Right cardiac atrium (tissue), 5 donors: ENCODE measurements at places on chromosomes 1 and 21. TPM values are rescaled to one million over a fixed set of nuclear protein-coding genes. Genes with fewer than 3 reads are reported as not detected.

PRKCZ gene
- 21.2 TPM for polyA plus RNA-seq

CHAF1B gene
- polyA plus RNA-seq: 0.61 TPM

RGS7 gene
- 0.02 TPM for polyA plus RNA-seq

LIN28A gene
- not detected for polyA plus RNA-seq

OR2T29 gene
- polyA plus RNA-seq: not detected

GBP6 gene
- 0.05 TPM for polyA plus RNA-seq

OR2L8 gene
- polyA plus RNA-seq: not detected

DNA sequence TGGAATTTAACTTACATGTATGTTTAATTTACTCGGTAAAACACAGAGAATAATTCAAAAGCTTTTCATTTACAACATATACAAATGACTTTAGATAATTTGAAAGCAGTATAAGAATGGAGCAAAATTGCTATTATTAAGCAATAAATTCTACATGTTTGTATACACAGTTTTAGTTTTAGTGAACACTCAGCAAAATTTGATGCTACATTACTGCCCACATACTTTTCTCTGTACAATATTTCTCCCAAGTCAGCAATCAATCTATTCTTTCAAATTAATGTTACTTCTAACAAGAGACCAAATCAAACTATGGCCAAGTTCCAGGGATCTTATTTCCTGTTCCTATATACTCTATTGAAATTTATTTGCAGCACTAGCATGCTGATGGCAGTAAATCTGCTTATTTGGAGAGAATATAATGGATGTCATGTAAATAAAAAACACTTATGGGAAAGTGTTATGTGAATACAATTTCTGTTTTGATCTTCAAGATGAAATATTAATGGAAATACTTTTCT, 82.6 kb upstream of the BRINP3 start:
- DNase-seq: no peak

DNA sequence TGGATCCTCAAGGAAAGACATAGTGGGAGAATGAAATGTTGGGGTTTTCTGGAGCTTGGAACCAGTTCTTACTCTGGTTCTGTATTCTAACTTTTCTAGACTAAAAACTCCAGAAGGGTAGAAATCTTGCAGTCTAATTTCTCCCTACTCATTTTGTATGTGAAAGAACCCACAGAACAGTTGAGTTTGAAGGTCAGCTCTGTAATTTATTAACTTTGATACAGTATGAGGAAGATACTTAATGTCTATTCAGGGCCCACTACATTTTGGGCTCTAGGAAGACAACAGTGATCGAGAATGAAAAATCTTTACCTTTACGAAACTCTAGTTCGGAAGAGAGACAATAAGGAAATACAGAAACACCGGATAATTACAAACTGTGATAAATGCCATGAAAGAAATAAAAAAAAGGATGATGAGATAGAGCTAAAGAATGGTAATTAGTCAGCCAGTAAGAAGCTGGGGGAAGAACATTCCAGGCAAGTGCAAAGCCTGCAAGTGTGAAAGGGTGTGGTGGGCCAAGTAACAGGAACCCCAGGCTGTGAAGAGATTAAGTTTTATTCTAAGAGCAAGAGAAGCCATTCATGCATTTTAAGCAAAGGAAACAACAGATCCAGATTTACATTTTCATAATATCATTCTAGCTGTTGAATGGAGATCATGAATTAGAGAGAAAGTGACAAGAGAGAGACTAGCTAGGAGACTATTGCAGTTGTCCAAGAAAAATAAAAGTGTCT, 159.9 kb upstream of the HMCN1 start:
- no peak for DNase-seq

DNA sequence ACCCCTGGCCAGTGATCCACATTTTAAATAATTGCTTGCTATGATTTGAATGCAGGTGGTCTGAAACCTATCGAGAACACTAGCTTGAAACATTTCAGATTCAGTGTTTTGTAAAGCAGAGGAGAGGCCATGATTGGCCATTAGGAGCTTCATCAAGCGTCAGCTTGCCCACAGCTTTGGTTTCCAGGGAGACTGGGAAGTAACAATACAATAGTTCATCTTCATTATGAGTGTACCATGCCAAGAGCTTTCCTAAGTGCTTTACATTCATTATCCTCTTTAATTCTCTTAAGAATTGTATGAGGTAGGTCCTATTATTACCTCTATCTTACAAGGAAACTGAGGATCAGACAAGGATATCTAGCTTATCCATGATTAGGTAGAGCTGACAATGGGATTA, 27.7 kb upstream of the ATP5PO start:
- DNase-seq: no peak

GRCh38 chr21:45372732-45373355, 32.1 kb upstream of the COL18A1 start:
- DNase-seq: no peak

- DNase-seq: no peak
Observed at GRCh38 chr1:236774926-236775325, 20.2 kb upstream of the MTR start.

DNA sequence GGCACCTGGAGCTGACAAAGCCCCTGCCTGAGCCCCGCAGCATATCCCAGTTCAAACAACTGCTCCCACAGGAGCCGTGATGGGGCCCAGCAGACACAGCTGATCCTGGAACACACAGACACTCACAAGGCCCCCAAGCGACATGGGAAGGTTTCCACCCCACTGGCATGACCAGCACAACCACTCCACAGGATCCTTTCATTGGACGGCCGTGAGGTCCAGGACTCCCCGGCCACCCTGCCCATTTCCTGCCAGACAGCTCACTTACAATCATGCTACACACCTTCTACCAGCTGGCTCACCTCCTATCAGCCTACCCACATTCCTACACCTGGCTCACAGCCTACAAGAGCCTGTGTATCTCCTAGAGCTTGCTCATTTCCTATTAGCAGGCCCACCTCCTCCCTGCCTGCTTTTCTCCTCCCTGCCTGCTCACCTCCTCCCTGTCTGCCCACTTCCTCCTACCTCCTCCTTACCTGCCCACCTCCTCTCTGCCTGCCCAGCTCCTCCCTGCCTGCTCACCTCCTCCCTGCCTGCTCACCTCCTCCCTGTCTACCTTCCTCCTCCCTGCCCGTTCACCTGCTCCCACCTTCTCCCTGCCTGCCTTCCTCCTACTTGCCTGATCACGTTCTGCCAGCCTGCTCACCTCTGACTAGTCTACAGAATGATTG, 73.9 kb downstream of the MATN1 start:
- no peak for DNase-seq

GRCh38 chr21:39675993-39676661, 63.4 kb downstream of the B3GALT5 start:
- DNase-seq: no peak

DNA sequence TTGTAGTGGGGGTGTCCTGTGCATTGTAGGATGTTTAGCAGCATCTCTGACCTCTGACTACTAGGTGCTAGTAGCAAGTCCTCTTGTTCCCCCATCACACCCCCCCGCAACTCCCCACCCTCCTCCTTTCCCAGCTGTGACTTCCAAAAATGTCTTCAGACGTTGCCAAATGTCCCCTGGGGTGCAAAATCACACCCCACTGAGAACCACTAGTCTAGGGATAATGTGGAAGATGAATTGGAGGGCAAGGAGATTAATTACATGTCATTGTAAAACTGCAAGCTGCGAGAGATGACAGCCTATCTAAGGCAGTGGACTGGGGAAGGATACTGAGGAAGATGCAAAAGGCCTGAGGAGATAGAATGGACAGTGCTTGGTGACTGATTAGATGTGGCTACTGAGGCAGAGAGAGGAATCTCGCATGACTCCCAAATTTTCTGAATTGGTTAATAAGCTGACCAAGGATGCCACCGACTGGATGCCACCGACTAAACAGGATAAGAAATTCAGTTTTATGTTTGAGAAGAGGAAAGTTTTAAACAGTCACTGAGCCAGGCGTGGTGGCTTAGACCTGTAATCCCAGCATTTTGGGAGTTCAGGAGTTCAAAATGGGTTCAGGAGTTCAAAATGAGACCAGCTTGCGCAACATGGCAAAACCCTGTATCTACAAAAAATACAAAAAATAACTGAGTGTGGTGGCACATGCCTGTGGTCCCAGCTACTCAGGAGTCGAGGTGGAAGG, 3.1 kb upstream of the JAK1 start:
- no peak for DNase-seq

DNA sequence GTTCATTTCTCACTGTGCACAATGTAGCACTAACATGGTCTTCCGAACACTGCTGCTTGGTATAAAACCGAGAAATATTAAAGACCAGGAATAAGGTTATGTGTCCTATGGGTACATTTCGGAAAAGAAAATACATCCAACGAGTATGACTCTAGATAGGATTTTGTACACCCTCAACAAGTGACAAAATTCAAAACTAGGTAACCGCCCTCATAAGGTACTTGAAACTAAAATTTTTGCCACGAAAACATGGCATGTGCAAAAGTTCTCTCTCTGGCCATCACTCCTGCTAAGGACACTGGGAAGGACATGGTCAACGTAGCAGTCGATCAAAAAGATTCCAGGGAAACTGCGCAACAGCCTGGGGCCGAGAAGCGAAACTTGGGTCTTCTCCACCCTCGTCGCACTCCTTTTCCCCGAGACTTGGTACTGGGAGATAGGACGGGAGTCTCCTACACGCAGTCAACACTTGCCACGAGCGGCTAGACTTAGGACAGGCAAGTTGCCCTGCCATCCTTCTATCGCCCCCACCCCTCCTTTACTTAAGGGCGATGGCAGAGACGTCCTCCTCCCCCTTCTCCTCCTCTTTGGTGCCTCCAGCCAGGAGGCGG, 338 bp upstream of the TOR1AIP1 start:
- no peak for DNase-seq

DNA sequence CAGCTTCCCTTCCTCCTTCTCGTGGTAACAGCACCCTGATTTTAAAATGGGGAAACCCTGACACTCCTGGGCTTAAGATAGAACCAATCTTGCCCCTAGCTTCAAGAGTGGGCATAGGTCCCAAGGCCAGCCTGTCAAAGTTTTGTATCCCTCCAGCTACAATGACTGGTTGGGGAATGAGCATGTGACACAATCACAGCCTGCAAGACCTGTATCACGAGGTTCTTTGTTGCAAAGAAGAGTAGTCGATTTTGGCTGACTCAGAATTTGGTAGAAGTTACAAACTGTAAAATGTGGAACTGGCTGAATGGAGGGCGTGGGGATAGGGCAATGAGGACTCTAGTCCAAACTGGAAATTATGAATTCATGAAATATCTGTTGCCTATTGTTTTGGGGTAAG, 18.7 kb downstream of the CTSK start:
- no peak for DNase-seq

GRCh38 chr1:18100491-18101063, 7.0 kb upstream of the IGSF21 start:
- peak; percentile 60 for DNase-seq

- no peak for DNase-seq
Observed at GRCh38 chr1:66395202-66396061, 138.5 kb upstream of the SGIP1 start.

DNA sequence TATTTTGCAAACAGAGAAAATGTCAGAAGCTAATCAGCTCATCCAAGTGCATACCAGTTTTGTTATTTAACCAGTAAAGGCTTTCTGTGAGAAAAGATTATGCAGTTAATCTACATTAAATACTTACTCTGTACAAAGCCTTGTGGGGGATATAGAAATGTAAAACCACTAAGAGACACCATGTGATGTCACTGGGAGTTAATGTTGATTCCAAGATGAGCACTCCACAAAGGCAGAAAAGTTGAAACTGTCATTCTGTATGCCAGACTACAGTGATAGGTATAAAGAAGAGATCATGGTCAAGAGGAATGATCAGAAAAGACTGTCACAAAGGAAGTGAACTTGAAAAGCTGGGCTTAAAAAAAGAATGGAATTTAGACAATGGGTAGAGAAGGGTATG, 100.3 kb upstream of the SGIP1 start:
- DNase-seq: no peak

- no peak for DNase-seq
Observed at GRCh38 chr1:171606402-171606941, 15.6 kb upstream of the MYOCOS start.

GRCh38 chr1:175172503-175172902, 20.1 kb downstream of the KIAA0040 start:
- DNase-seq: no peak

DNA sequence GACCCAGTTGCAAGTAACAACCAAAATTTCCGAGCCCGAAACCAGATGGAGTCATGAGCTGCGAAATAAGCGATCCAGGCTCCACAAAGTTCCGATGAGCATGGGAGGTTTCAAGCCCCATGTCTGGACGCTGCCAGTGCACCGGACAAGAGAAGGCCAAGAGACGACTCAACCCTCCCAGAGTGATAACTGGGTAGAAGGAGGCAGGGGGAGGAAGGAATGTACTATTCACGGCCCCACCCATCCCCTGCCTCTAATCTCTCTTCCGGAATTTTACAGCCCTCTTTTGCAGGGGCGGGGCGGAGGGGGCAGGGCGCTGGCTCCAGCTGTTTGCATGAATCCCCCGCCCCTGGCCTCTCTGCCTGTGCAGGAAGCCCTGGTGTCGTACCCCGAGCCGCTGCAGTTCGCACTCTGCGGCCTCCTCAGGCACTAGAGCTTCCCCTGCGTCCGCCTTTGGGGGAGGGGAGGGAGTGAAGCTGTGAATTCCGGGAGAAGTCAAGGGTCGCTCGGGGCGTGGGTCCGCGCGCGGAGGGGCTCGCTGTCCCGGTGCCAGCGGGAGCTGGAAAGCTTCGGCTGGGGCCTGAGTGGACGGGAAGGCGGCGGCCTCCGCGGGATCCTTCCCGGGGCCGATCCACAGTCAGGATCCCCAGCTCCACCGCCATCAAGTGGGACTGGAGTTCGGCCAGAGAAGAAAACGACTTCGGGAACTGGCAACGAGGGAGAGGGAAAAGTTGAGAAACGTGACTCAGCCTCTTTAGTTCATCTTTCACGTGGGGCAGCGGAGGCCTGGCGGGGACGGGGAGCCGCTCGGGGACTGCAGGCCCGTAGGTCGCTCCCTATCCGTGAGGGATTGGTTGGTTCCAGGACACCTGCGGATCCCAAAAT, 6.3 kb upstream of the PTP4A2 start:
- DNase-seq: peak; percentile 97

GRCh38 chr1:32335535-32335789, 571 bp downstream of the MARCKSL1 start:
- no peak for DNase-seq

DNA sequence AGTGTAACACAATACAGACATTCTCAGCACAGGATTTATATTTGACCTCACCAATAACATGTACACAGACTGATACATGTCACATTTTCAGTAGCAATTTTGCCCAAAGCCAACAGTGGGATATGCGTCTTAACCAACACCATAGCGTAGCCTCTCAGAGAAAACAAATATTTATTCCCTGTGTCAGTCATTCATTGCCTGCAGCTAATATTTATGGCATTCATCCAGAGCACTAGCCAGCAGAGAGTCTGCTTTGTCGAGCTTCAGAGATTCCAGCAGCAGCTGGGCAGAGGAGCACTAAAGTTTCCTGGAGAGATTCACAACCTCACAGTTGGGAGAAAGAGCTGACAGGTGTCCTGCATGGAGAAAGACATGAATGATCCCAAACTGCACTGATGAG, 400.7 kb upstream of the DAB1 start:
- no peak for DNase-seq

- DNase-seq: no peak
Observed at GRCh38 chr1:218081358-218081757, 203.7 kb upstream of the RRP15 start.

GRCh38 chr1:83827741-83828140, 171.2 kb downstream of the TTLL7 start:
- DNase-seq: peak; percentile 41

GRCh38 chr1:5711956-5712645, 280.1 kb downstream of the NPHP4 start:
- no peak for DNase-seq
